ENCODE measurements at places on chromosomes 7 and 10.

DNA sequence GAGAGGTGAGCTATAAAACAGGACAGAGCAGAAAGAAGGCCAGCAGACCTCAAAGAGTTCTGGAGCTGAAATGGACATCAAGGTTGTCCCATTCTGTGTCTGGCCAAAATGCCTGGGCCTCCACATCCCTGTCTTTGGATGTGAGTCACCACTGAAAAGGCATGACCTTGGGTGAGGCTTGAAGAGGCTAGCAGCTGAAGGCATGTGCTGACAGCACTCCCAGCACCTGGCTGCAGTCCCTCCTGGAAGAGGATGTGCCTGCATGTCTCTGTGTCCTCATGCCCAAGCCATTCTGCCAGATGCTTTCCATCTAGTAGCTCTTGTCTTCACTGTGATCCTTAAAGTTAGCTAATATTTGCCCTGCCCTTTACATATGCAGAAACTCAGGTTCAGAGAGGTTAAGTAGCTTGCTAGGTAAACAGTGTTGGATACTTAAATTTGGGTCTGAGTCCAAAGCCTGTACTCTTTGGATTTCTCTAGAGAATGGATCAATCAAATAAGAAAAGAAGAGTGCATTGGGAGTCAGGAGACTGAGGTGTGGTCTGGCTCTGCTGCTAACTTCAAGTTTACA lies 35.8 kb downstream of the HECW1 start:
- DNase-seq: no peak

DNA sequence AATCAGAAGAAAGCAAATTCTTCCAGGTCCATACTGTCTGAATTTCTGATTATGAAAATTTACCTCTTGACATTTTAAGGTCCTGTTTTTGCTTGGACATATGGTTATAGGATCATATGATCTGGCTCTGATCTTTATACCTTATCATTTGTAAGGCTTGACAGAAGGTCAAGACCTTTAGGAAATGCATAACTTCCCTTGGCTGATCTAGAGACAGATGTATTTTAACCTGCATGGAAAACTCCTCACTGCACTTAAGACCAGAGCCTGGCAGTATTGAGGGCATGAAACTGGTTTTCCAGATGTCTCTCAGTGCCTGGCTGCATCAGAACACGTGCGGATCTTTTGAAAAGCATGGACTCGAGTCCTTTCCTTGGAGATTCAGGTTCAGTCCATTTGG lies 55.9 kb downstream of the TRRAP start:
- DNase-seq: no peak

DNA sequence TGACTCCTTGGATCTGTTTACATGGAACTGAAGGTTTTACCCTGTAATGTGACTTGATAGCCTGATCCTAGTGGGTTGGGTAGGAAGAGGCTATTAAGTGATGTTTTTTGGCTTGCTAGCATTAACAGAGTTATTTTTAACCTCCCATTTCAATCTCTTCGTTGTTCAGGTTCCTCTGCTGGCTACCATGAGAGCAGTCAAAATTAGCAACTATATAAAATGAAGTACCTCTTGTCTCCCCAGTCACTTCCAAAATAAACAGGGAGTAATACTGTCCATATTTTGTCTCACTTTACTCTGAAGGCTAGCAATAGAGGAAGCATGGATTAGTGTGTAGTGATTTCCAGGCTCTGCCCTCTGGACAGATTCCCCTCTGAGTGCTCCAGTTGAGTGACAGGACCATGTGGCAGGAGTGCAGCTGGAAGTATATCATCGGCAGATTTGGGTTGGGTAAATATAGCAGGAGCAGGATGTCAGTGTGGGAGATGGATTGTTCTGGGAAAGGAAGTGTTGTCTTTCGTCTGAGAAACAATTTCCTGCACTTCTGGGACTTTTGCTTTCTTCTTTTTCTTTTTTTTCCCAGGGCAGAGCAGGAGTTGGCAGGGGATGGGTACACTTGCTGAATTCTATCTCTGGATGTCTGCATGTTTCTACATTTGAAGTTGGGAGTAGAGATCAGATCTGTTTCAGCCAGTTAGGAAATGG lies 35.2 kb downstream of the GBF1 start:
- no peak for DNase-seq

DNA sequence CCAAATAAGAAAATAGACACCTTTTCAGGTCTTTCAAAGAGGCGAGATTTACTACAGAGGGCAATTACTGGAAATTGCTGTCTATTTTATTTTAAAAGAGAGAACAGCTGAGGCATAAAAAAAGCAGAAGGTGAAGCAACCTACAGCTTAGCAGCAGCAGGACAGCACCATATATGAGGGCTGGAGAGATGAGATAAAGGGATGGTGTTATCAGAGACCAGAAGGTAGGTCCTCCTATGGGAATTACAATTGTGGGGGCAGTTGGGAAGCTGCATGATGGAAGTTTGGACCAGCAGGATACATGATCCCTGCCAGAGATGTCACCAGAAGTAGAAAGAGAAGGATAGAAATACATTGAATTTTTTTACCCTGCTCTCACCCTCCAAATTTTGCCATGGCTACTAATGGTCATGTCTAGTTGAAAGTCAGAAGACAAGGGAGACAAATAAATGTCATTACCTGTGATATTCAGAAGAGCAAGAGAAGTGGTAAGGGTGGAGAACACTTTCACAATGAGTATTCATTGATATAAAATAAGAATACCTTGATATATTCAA lies 77.2 kb upstream of the CALCR start:
- no peak for DNase-seq

DNA sequence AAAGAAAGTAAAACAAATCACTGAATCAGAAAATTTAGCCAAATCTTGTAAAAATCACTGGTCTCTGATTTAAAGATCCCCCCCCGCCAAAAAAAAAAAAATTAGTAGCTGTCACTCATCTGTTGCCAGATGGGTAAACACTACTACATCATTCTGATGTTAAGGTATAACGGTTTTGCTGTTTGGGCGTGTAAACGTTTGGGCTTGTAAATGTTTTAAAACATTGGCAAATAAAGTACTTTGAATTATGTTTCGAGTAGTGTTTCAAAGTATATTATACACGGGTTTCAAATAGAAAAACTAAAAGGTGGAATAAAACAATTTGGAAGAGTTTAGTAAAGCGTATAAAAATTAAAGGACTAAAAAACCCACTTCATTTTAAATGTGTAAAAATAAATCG lies 1.5 kb downstream of the TMEM229A start:
- DNase-seq: no peak

DNA sequence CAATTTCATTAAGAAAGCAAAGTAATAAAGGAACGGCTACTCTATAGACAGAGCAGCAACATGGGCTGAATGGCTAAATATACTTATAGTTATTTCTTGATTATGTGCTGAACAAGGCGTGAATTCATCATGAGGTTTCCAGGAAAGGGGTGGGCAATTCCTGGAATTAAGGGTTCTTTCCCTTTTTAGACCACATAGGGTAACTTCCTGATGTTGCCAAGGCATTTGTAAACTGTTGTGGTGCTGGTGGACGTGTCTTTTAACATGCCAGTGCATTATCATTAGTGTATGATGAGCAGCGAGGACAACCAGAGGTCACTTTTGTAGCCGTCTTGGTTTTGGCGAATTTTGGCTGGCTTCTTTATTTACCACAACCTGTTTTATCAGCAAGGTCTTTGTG lies 28.5 kb upstream of the ZMYND11 start:
- no peak for DNase-seq

- no peak for DNase-seq
Measured at GRCh38 chr7:22900101-22900500, 77.5 kb upstream of the TOMM7 start.

GRCh38 chr10:25682203-25682851 lies 251.7 kb upstream of the MYO3A start:
- DNase-seq: no peak
